Naive thymus-derived CD4-positive, alpha-beta T cell (primary cell): ENCODE measurements at places on chromosomes 2 and 18.

DNA sequence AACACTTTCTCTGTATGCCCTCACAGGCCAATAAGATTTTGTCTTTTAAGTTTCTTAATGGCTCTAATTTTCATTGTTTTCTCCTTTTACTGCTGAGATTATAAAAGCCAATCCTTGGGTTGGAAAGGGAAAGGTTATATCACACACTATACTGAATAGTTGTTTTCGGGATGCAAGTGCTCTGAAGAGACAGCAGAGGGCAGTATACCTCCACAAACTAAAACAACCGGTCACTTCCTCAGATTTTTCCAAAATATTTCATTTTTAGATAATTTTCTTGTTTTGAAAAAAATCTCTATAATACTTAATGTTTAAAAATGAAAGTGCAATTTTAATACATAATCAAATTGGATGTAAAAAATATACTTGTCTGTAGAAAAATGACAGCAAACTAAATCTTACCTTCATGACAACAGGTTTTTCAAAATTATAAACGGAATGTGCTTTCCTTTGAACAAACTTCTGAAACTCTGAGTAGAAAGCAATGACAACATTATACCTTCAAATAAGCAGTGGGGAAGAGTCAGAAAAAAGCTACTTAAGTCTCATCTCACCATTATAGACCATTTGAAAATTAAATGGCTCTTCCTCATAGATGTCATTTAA, 82.7 kb downstream of the ORC4 start:
- no peaks in the 10 kb centered on the region for H3K27me3 ChIP-seq
- H3K4me1 ChIP-seq, result no peaks in the 10 kb centered on the region
- DNase-seq, result no peak
- H3K27ac ChIP-seq, result no peak overlapping the region
- H3K36me3 ChIP-seq, result peaks cover 16% of the 10 kb centered on the region

- peak overlapping the region; percentile 67 for H3K27ac ChIP-seq
- H3K4me1 ChIP-seq, result peaks cover 29% of the 10 kb centered on the region
- H3K27me3 ChIP-seq, result no peaks in the 10 kb centered on the region
- H3K4me3 ChIP-seq, result no peak overlapping the region
- DNase-seq, result peak; percentile 3
Measured at GRCh38 chr2:68152681-68153347, 4.9 kb upstream of the PNO1 start.

GRCh38 chr2:218570850-218571249, 2.2 kb downstream of the CNOT9 start:
- DNase-seq, result no peak
- H3K36me3 ChIP-seq, result peaks cover 12% of the 10 kb centered on the region
- H3K27me3 ChIP-seq, result no peaks in the 10 kb centered on the region
- H3K27ac ChIP-seq, result peak overlapping the region; percentile 96
- no peak overlapping the region for H3K4me3 ChIP-seq

DNA sequence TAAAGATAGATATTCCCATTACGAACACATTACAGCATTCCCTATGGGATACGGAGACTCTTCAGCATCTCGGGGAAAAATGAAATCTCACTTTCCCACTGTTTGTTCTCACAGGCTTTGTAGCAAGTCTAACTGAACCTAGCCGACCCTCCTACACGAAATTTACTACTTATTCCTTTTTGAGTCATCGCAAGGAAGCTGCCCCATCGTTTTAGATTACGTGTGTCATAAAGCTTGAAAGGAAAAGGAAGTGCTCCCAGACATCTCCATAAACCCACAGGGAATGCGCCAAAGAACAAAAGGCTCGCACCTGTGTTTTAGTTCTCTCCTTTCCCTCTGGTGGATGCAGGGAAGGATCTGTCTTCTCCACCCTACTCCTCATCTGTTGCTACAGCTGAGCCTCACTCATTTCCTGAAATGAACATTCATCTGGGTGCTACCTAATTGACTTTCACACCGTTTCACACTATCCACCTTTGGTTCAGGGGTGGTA, 76.2 kb upstream of the STK39 start:
- H3K36me3 ChIP-seq, result no peaks in the 10 kb centered on the region
- no peak overlapping the region for H3K4me3 ChIP-seq
- no peak overlapping the region for H3K27ac ChIP-seq
- H3K4me1 ChIP-seq, result no peaks in the 10 kb centered on the region
- DNase-seq, result no peak

DNA sequence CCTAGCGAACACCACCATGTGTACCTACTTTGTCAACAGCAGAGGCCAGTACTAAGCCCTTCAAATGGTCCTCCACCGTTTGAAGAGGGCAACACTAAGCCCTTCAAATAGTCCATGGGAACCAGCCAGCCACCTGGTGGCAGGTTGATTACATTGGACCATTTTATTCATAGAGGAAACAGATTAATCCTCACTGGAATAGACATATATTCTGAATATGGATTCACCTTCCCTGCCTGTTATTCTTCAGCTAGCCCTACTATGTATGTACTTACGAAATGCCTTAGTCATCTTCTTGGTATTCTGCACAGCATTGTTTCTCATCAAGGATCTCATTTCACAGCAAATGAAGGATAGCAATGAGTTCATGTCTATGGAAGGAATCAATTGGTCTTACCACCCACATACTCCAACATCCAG, 10.0 kb upstream of the ZNF396 start:
- H3K27ac ChIP-seq, result no peak overlapping the region
- DNase-seq, result no peak
- no peaks in the 10 kb centered on the region for H3K4me1 ChIP-seq
- H3K27me3 ChIP-seq, result no peaks in the 10 kb centered on the region

DNA sequence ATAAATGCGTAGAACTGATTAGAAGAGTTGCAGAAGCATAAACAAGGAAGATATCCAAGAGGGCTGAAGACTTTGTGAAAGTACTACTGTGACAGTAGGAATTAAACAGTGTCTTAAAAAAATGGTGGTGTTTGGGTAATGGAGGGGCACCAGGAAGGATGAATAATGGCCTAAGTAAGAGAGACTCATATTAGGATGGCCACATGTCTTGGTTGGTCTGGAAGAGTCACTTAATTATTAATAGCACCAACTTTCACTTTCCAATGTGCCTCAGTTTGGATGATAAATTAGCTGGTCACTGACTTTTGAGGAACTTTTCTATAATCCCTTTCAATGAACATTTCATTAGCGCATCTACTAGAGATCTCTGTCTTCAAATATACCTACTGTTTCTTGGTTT, 372.2 kb downstream of the NYAP2 start:
- no peak overlapping the region for H3K4me3 ChIP-seq
- H3K27ac ChIP-seq, result no peak overlapping the region
- no peak for DNase-seq
- no peaks in the 10 kb centered on the region for H3K4me1 ChIP-seq
- no peaks in the 10 kb centered on the region for H3K36me3 ChIP-seq

DNA sequence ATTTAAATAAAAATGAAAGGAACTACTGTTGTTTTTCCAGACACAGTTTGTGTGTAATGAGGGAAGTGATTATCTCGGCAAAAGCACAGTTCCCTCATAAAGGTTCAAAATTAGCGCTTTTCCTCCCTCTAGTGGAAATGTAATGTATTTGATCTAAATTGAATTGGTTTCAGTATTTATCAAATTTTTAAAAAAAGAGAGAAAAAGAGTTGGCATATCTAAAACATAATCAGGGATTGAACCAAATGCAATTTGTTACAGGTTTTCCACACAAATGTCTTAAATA, 37.5 kb downstream of the CMPK2 start:
- H3K4me1 ChIP-seq, result no peaks in the 10 kb centered on the region
- DNase-seq, result peak; percentile 20
- H3K36me3 ChIP-seq, result no peaks in the 10 kb centered on the region
- no peaks in the 10 kb centered on the region for H3K27me3 ChIP-seq
- H3K27ac ChIP-seq, result no peak overlapping the region

- DNase-seq, result no peak
- H3K4me3 ChIP-seq, result no peak overlapping the region
- H3K36me3 ChIP-seq, result no peaks in the 10 kb centered on the region
- H3K27ac ChIP-seq, result no peak overlapping the region
- H3K4me1 ChIP-seq, result no peaks in the 10 kb centered on the region
- no peaks in the 10 kb centered on the region for H3K27me3 ChIP-seq
Measured at GRCh38 chr2:120826716-120827410, 91.2 kb downstream of the GLI2 start.

DNA sequence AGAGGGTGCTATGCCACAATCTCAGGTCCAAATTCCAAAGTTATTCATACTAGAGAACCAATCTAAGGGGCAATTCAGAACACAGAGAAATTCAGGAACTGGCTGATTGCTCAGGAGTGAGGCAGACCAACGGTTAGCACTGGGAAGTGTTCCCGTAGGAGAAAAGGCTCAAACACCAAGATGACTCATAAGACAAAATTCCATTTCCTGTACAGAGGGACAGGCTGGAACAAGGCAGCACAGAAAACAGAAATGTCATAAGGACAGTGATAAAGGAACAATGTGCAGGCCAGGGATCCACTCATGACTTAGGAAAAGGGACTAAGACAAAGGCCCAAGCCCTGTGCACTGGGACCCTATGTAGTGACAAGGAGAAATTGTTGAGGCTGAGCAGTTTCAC, 54.2 kb downstream of the PDE1A start:
- H3K4me3 ChIP-seq, result no peak overlapping the region
- no peaks in the 10 kb centered on the region for H3K27me3 ChIP-seq
- H3K4me1 ChIP-seq, result no peaks in the 10 kb centered on the region
- no peak for DNase-seq
- no peak overlapping the region for H3K27ac ChIP-seq

GRCh38 chr2:157312866-157313486, 12.6 kb downstream of the ERMN start:
- H3K36me3 ChIP-seq, result no peaks in the 10 kb centered on the region
- DNase-seq, result no peak
- H3K4me1 ChIP-seq, result no peaks in the 10 kb centered on the region
- H3K4me3 ChIP-seq, result no peak overlapping the region

DNA sequence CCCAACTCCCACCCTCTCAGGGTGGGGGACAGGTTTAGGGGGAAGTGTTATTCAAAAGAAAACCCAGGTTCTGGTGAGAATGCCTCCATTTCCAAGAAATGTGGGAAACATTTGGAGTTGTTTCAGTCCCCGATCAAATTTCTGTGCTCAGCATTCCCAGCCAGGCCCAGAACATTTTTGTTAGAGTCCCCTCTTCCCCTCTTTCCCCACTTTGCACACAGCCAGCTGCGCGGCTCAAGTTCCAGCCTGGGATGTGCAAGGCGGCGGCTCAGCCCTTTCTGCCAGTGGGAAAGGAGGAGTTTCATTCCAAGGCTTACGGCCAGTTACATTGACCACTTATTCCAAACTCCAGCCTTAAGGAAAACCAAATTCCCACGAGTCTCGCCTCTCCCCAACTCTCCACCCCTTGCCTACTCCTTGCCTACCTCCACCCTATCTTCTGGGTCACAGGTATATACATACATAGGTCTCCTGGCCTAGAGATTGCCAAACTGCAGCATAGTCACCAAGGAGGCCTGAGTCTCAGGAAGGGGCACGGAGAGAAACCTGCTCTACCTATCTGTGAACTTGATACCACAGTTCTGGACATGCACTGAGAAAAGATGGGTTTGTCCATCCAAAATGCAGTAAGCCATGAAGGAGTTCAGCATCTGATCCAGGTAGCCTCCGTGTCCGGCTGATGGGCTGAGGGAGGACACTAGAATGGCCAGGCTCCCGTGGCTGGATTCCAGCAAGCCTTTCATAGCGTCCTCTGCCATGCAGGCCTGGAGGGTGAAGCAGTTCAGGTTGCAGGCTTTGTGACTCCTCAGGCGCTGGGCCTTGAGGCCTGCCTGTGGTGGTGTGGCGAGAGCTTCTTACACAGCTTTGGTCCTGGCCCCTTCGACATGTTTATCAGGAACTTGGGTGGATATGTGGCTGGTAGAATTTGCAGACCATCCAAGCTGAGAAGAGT, 154.5 kb downstream of the ZFP36L2 start:
- no peaks in the 10 kb centered on the region for H3K36me3 ChIP-seq
- no peak overlapping the region for H3K27ac ChIP-seq
- no peaks in the 10 kb centered on the region for H3K27me3 ChIP-seq

GRCh38 chr2:139744273-139744672, 964.1 kb upstream of the NXPH2 start:
- no peaks in the 10 kb centered on the region for H3K27me3 ChIP-seq
- H3K4me1 ChIP-seq, result no peaks in the 10 kb centered on the region
- no peak overlapping the region for H3K27ac ChIP-seq
- no peak overlapping the region for H3K4me3 ChIP-seq
- DNase-seq, result no peak

- H3K4me1 ChIP-seq, result no peaks in the 10 kb centered on the region
- no peak overlapping the region for H3K4me3 ChIP-seq
- H3K36me3 ChIP-seq, result no peaks in the 10 kb centered on the region
Measured at GRCh38 chr18:62450175-62450545, 72.7 kb upstream of the ZCCHC2 start.

DNA sequence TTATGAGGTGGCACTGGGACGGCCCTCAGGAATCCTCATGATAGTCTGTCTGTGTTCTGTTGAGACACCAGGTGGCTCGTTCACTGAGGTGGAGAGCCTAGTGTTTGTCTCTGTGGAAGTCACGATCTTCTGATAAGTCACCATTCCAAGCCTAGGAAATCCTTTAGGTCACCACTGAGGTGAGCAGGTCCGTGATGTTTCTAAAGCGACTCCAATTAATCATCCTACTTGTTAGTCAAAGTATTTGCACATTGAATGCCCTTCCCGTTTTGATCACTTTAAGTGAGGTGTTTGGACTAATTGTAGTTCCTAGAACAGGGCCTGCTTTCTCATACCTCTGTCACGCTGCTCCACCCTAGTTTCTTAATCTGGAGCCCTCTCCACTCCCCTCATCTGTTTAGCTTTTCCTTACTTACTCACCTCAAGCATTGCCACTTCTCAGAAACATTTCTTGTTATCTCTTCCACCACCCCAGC, 28.0 kb upstream of the DSG3 start:
- no peaks in the 10 kb centered on the region for H3K36me3 ChIP-seq
- no peak overlapping the region for H3K4me3 ChIP-seq
- no peak overlapping the region for H3K27ac ChIP-seq
- H3K4me1 ChIP-seq, result no peaks in the 10 kb centered on the region
- DNase-seq, result no peak

DNA sequence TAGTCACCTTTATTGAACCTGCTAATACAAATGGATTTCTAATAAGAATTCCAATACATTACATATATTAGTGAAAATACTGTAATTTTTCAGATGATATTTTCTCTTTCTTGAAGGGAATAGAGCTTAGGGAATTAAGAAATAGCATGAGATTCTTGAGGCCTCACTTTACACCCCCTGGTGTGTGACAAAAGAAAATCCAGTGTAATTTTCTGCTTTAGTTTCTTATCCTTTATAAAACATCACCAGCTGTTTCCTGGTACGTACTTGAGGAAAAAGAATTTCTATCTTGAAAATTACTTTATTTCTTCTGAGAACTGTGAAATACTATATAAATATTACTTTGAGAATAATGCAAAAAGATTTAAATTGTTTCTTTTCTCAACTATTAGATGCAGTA, 71.6 kb downstream of the CLIP4 start:
- H3K27ac ChIP-seq, result no peak overlapping the region
- no peaks in the 10 kb centered on the region for H3K4me1 ChIP-seq
- no peak for DNase-seq

GRCh38 chr2:138105358-138105757, 141.1 kb downstream of the HNMT start:
- no peaks in the 10 kb centered on the region for H3K36me3 ChIP-seq
- no peaks in the 10 kb centered on the region for H3K4me1 ChIP-seq
- no peak overlapping the region for H3K4me3 ChIP-seq
- H3K27me3 ChIP-seq, result no peaks in the 10 kb centered on the region

- DNase-seq, result no peak
- H3K4me3 ChIP-seq, result no peak overlapping the region
- no peaks in the 10 kb centered on the region for H3K27me3 ChIP-seq
- H3K4me1 ChIP-seq, result no peaks in the 10 kb centered on the region
- H3K27ac ChIP-seq, result no peak overlapping the region
- no peaks in the 10 kb centered on the region for H3K36me3 ChIP-seq
Measured at GRCh38 chr2:5454051-5454390, 238.2 kb upstream of the SOX11 start.
